ENCODE measurements at places on chromosomes 11 and 22.

GRCh38 chr22:38618682-38619081 is 37.5 kb downstream of the FAM227A start:
- DNase-seq, result no peak

DNA sequence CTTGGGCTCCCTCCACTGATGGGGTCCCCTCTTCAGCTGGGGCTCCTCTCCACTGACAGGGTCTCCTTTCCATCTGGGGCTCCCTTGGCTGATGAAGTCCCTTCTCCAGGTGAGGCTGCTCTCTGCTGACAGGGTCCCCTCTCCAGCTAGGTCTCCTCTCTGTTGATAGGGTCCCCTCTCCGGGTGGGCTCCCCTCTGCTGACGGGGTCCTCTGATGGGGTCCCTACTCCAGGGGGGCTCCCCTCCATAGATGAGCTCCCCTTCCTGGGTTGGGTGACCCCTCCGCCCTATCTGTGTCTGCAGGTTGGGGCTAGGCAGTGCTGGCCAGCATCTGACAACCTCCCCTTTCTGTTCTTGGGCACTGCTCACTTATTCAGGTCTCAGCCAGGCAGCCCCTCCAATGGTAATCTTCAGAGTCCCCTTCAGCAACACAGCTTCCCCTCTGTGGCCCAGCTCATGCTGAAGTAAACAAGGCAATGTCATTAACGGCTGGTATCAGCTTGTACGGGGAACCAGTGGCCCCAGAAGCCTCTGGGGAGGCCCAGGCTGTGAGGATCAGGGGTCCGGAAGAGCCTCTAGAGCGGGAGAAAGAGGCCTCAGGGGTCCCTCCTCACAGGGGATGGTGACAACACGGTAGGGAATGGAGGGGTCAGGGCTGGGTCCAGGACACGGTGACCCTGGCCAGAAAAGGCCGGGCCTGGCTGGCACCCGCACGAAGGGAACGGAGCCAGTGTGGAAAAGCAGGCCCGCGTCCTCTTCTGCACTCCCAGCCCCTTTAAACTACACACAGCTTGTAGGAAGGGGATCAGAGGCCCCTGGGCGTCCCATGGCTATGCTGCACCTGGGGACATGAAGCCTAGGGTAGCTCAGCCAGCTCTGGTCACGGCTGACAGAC is 9.6 kb upstream of the CD81 start:
- no peak for DNase-seq

- no peak for DNase-seq
Observed at GRCh38 chr11:64519541-64519940, 71.5 kb upstream of the SLC22A12 start.

GRCh38 chr11:122345586-122345985 is 229.6 kb upstream of the BLID start:
- no peak for DNase-seq

DNA sequence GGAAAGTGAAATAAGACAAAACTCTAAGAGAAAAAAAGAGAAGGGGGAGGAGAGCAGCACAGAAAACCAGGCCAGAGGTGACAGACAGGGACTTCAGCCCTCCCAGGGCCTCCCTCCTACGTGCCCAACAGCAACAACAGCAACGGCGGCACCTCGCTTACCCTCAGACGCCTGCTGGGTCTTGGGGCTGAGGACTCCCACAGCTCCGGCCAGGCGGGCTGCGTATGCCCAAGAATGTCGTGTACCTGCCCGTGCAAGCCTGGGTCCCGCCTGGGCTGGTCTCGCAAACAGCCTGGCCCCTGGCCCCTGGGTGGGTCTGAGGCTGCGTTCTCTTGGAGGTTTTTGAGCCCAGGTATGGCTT is 30.5 kb downstream of the ARAP1 start:
- DNase-seq, result no peak

- no peak for DNase-seq
Observed at GRCh38 chr11:103055221-103055890, 36.6 kb downstream of the DCUN1D5 start.

GRCh38 chr22:39649500-39650089 is 79.0 kb downstream of the CACNA1I start:
- DNase-seq, result no peak

GRCh38 chr11:69874984-69875624 is 55.9 kb upstream of the FGF3 start:
- no peak for DNase-seq

GRCh38 chr11:84117394-84117793 is 831.2 kb upstream of the CCDC90B start:
- DNase-seq, result no peak

DNA sequence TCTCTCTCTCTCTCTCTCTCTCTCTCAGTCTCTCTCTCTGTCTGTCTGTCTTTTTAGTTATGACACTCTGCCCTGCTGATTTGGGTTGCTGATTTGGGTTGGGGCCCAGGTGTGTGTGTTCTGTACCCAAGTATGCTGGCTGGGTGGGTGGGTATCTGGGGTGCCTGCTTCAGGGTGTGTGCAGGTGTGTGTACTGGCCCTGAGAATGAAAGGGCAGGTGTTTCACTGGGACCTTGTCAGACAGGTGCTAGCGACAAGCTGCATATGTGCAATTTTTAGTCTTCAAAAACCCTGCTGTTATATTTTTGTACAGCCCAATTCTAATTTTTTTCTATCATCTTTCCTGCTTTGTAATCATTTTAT is 943 bp downstream of the CSF2RB start:
- DNase-seq, result no peak

GRCh38 chr22:47933226-47933625 is 1170.8 kb downstream of the TBC1D22A start:
- no peak for DNase-seq

DNA sequence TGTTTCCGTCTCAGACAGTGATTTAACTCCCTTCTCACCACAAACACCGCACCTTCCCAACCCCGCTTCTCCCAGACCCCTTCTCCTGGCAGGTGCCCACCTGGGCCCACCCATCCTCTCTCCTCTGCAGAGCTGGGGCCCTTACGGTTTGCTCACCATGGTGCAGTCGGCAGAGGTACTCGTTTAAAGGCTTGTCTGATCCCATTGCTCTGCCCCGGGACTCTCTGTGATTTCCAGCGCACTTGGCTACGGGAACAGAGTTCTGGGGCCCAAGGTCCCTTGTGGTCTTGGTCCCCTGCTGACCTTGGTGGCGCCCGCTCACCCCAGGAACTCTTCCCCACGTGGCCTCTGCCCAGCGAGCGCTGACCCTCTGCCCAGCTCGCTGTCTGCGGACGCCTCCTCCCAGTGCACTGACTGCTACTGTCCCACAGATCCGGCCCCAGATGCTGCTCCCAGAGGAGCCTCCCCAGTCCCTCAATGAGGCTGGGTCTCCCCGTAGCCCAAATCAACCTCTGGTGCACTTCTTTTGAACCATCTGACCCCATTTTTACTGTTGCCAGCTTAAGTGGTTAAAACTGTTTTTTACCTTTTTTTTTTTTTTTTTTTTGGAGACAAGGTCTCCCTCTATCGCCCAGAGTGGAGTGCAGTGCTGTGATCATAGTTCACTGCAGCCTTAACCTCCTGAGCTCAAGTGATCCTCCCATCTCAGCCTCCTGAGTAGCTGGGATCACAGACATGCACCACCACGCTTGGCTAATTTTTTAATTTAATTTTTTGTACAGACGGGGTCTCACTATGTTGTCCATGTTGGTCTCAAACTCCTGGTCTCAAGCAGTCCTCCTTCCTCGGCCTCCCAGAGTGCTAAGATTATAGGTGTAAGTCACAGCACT is 21.3 kb upstream of the CTSD start:
- DNase-seq, result no peak

GRCh38 chr22:35608088-35608487 is 9.0 kb downstream of the MB start:
- no peak for DNase-seq

DNA sequence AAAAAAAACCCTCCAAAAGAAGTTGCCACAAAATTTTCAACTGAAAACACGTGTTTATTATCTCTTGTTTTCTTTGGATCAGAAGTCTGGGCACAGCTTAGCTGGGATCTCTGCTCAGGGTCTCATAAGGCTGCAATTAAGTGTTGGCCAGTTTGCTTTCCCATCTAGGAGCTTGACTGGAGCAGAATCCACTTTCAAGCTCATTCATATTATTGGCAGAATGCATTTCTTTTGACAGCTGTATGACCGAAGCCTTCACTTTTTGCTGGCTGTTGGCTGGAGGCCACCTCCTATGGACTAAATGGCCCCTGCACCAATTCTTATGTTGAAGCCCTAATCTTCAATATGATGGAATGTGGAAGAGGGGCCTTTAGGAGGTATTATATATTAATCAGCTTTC is 139.6 kb downstream of the DDX10 start:
- DNase-seq, result no peak

- DNase-seq, result no peak
Observed at GRCh38 chr11:100214791-100215190, 472.3 kb upstream of the ARHGAP42 start.

DNA sequence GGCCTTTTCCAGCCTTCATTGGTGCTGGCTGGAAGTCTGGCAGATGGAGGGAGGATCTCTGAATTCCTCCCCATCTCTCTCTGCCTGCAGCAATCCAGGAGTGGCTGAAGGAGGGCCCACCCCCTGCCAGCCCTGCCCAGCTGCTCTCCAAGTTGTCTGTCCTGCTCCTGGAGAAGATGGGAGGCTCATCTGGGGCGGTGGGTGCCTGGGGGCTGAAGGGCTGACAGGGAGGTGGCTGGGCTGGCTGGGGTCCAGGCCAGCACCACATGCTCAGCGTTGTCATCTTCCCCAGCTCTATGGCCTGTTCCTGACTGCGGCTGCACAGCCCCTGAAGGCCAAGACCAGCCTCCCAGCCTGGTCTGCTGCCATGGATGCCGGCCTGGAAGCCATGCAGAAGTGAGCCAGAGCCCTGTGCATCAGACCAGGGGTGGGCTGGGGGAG is 12.2 kb downstream of the TKFC start:
- DNase-seq, result no peak

- peak; percentile 32 for DNase-seq
Observed at GRCh38 chr11:130131961-130132850, 27.4 kb upstream of the ST14 start.

- no peak for DNase-seq
Observed at GRCh38 chr11:117618982-117619355, 178.0 kb downstream of the DSCAML1 start.

- DNase-seq, result no peak
Observed at GRCh38 chr11:30089921-30090320, 73.1 kb upstream of the KCNA4 start.

- DNase-seq, result no peak
Observed at GRCh38 chr11:110095554-110095953, 2.4 kb downstream of the ZC3H12C start.

GRCh38 chr22:47750086-47750485 is 987.6 kb downstream of the TBC1D22A start:
- no peak for DNase-seq

GRCh38 chr22:36730176-36730858 is 26.8 kb upstream of the CACNG2 start:
- no peak for DNase-seq

GRCh38 chr11:26904801-26905200 is 89.1 kb upstream of the FIBIN start:
- DNase-seq, result no peak

DNA sequence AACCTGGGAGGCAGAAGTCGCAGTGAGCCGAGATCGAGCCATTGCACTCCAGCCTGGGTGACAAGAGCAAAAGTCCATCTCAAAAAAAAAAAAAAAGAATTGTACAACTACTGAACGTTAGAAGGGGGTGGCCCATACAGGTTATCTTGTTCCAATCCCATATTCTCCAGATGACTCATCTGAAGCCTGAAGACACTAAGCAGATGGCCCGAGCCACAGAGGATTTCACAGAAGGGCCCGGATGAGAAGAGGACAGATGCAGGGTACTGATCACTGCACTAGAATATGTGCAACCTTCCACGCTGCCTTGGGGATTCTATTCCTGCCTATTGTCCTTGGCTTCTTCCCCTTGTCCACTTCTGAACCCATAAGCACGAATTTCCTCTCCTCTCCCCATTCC is 70.9 kb upstream of the UBASH3B start:
- no peak for DNase-seq

- DNase-seq, result no peak
Observed at GRCh38 chr11:32487270-32487669, 51.9 kb upstream of the WT1 start.

GRCh38 chr11:72703267-72704008 is 29.2 kb upstream of the PDE2A start:
- no peak for DNase-seq

GRCh38 chr11:45615182-45615792 is 50.1 kb downstream of the CHST1 start:
- no peak for DNase-seq

GRCh38 chr22:34294476-34294875 is 374.2 kb upstream of the LARGE1 start:
- DNase-seq, result no peak

- DNase-seq, result no peak
Observed at GRCh38 chr11:1176224-1177019, 18.7 kb downstream of the MUC5AC start.

GRCh38 chr11:6505577-6506240 is 8.6 kb downstream of the DNHD1 start:
- DNase-seq, result no peak

GRCh38 chr11:10878408-10879214 is 20.8 kb upstream of the ZBED5 start:
- peak; percentile 66 for DNase-seq

- no peak for DNase-seq
Observed at GRCh38 chr11:34204396-34205279, 99.2 kb downstream of the NAT10 start.

- DNase-seq, result no peak
Observed at GRCh38 chr11:119789766-119790407, 60.9 kb upstream of the NECTIN1 start.

DNA sequence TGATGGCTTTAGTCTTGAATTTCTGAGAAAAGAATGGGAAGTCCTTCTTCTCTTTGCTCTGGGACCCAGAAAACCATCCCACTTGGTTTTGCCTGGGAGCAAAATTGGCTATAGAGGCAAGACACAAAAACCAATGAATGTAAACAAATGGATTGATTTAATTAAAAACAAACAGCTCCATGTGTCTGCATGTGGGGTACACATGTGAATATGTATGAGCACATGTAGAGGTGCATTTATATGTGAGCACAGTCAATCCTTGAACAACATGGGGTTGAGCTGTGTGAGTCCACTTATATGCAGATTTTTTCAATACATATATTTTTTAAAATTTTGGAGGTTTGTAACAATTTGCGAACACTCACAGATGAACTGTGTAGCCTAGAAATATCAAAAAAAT is 87.2 kb downstream of the CCDC81 start:
- no peak for DNase-seq
